Left ventricle myocardium inferior (tissue), 1 donor: ENCODE measurements at places on chromosomes 5 and 9.

- peak overlapping the region; percentile 85 for H3K27ac ChIP-seq
- peaks cover 97% of the 10 kb centered on the region for H3K4me1 ChIP-seq
- peak overlapping the region; percentile 19 for H3K4me3 ChIP-seq
- no peaks in the 10 kb centered on the region for H3K36me3 ChIP-seq
These were observed 37.1 kb downstream of the PPARGC1B start for GRCh38 chr5:149767281-149767550.

DNA sequence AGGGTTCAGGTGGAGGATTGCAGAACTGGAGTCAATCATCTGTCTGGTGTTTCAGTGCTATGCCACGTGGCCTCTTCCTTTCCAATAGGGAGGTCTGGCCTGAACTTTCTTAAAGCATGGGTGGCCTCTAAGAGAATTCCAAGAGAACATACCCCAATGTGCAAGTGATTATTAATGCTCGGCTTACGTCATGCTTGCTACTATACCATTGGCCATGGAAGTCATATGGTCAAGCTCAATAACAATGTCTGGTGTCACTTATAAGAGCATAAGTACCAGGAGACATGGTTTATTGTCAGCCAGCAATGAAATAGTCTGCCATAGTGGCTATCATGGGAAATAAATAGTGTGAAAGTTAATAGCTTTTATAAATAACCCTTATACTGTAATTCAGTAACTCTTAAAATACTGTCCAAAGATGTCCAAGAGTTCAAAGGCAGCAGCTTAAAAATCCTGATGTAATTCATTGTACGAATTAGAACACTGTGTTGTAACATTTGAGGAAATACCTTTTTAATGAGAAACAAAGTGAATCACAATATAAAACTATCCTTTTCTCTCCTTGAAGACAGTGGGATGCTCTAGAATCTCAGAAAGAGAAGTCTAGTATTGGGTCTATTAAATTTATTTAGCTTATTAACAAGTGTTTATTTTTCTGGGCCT, 355.4 kb upstream of the PRR16 start:
- H3K27ac ChIP-seq = no peak overlapping the region
- H3K27me3 ChIP-seq = no peaks in the 10 kb centered on the region
- H3K4me1 ChIP-seq = no peaks in the 10 kb centered on the region

GRCh38 chr9:8382266-8382665, 582.7 kb upstream of the DMAC1 start:
- H3K36me3 ChIP-seq = no peaks in the 10 kb centered on the region
- H3K4me1 ChIP-seq = no peaks in the 10 kb centered on the region
- H3K27ac ChIP-seq = no peak overlapping the region
- no peaks in the 10 kb centered on the region for H3K27me3 ChIP-seq
- no peak for DNase-seq

- H3K4me3 ChIP-seq = no peak overlapping the region
- DNase-seq = no peak
- H3K36me3 ChIP-seq = no peaks in the 10 kb centered on the region
- no peaks in the 10 kb centered on the region for H3K4me1 ChIP-seq
- no peak overlapping the region for H3K27ac ChIP-seq
These were observed 616.4 kb upstream of the NUDT12 start for GRCh38 chr5:104178829-104179456.

DNA sequence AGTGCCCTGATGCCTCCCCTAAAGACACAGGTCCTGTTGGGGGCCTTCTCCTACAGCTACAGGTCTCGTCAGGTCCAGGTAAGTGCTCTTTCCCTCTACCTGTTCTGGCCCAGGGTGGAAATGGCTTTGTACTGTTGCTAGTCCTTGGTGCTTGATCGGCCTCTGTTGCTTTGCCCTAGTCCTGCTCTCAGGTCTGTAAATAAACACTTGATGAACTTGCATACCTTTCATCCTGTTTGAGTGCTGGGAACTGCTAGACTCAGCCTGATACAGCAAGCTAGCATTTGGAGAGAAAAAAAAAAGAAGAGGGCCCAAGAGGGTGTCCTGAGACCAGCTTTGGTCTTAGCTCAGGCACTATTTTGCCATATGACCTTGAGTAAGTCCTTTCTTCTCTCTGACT, 21.8 kb upstream of the ZNF618 start:
- H3K4me3 ChIP-seq = no peak overlapping the region
- H3K36me3 ChIP-seq = no peaks in the 10 kb centered on the region
- H3K27ac ChIP-seq = no peak overlapping the region
- no peaks in the 10 kb centered on the region for H3K4me1 ChIP-seq

GRCh38 chr5:14305045-14305444, 161.9 kb downstream of the TRIO start:
- peak overlapping the region; percentile 37 for H3K27ac ChIP-seq
- H3K36me3 ChIP-seq = peaks cover 35% of the 10 kb centered on the region

GRCh38 chr5:42321785-42322184, 101.5 kb upstream of the GHR start:
- no peak overlapping the region for H3K27ac ChIP-seq
- no peaks in the 10 kb centered on the region for H3K36me3 ChIP-seq
- no peak overlapping the region for H3K4me3 ChIP-seq
- no peaks in the 10 kb centered on the region for H3K4me1 ChIP-seq

DNA sequence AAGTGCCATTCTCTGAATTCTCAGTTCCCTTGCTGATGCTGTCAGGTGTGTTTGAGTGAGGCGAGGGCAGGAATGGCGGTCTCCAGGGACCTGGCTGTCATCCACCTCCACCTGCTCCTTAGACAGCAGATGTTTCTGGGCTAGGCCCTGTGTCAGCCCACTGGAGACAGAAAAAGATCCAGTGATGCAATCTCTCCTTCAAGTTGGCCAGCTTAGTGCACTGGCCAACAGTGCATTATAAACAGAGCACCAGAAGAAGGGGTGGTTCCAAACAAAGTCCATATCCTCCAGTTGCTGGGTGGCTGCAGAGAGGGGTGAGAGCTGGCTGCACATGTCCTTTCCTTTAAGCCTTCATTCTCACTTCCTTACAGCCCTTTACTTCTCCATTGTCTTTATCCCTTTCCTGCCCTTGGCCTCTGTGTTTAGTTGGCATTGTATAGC, 26.5 kb downstream of the NANS start:
- peaks cover 9% of the 10 kb centered on the region for H3K4me1 ChIP-seq
- DNase-seq = no peak
- no peaks in the 10 kb centered on the region for H3K27me3 ChIP-seq
- H3K27ac ChIP-seq = peak overlapping the region; percentile 15
- H3K4me3 ChIP-seq = no peak overlapping the region
- peaks cover 68% of the 10 kb centered on the region for H3K36me3 ChIP-seq

DNA sequence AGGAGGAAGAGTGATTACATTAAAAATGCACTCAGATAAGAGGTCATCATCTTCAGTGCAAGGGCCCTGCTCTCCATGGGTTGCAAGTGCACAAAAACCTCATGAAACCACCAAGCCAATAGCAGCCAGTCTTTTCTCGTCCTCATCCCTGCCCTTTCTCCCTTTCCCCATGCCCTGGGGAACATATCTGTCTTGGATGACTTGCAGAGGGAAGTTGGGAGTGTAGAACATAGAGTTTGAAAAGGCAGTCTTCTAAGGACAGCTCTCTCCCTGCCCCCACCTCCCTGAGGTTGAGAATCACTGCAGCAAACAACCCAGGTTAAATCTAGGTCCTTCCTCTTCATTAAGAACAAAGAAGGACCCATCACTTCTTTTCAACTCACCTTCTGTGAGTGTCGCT, 22.0 kb downstream of the DDX31 start:
- no peak overlapping the region for H3K4me3 ChIP-seq
- H3K4me1 ChIP-seq = no peaks in the 10 kb centered on the region
- no peak overlapping the region for H3K27ac ChIP-seq
- no peaks in the 10 kb centered on the region for H3K27me3 ChIP-seq
- DNase-seq = no peak
- H3K36me3 ChIP-seq = peaks cover 95% of the 10 kb centered on the region

DNA sequence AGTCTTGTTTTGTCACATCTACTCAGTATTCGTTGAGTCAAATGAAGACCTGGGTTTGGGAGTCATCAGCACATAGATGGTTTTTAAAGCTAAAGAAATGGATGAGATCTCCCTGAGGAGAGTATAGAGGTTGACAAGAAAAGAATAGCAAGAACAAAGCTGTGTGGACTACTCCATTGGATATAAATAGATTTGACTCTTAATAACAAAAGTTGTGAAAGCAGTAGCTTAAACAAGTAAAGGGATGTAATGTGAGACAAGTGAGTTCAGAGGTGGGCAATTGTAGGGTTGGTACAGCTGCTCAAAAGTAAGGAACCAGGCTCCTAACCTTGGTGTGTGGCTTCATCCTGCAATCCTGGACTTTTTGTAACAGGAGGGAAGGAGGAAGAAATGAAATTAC, 49.3 kb downstream of the CSNK1G3 start:
- H3K27me3 ChIP-seq = no peaks in the 10 kb centered on the region
- H3K36me3 ChIP-seq = peaks cover 8% of the 10 kb centered on the region
- DNase-seq = no peak
- H3K27ac ChIP-seq = no peak overlapping the region
- no peak overlapping the region for H3K4me3 ChIP-seq

- no peak overlapping the region for H3K4me3 ChIP-seq
- H3K36me3 ChIP-seq = no peaks in the 10 kb centered on the region
- H3K4me1 ChIP-seq = peaks cover 16% of the 10 kb centered on the region
- no peak for DNase-seq
- no peak overlapping the region for H3K27ac ChIP-seq
- peaks cover 3% of the 10 kb centered on the region for H3K27me3 ChIP-seq
These were observed 15.7 kb downstream of the KCNIP1 start for GRCh38 chr5:170519549-170519948.

GRCh38 chr5:178536541-178537466, 53.4 kb downstream of the COL23A1 start:
- H3K36me3 ChIP-seq = no peaks in the 10 kb centered on the region
- H3K27ac ChIP-seq = no peak overlapping the region
- no peak overlapping the region for H3K4me3 ChIP-seq
- H3K27me3 ChIP-seq = no peaks in the 10 kb centered on the region
- DNase-seq = no peak
